Foreskin keratinocyte (primary cell): ENCODE measurements at places on chromosomes 11 and 22. TPM values are rescaled to one million over a fixed set of nuclear protein-coding genes. Genes with fewer than 3 reads are reported as not detected.
A peak's percentile ranks its signal among the peaks of the same experiment; 100 is the strongest.

DNA sequence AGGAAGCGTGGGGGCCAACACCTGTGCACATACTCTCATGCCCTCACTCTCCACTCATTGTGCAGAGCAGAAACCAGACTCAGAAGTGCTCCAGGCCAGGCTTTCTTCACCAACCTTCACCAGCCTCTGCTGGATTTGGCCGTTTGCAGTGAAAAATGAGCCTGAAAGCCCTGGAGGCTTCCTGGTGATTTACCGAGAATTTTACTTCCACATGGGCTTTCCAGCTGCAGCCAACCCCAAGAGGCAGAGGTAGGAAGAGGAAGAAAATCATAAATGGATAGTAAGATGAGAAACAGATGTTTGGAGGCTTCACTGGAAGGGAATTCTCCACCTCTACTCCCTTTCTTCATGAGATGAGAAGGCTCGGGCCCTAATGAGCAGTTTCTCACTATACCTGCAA is 155.4 kb downstream of the ETS1 start:
- DNase-seq = no peak

Gene DCDC1
- total RNA-seq = 0.07 and 0.11 TPM in 2 replicates

DNA sequence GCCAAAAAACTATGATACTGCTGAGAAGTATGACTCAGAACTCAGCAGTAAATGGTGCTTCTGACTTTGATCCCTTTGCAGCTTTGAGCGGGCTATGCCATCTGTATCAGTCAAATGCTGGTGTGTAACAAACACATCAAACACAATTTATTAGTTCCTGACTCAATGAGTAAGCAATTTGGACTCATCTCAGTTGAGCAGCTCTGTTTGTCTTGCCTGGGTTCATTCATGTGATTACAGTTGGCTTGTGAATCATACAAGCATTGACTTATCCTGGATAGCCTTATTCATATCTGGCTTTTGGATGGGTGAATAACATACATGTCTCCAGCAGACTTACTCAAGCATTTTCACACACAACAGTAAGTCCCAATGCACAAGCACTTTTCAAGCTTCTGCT is 858.8 kb downstream of the METTL15 start:
- DNase-seq = peak; percentile 14

DNA sequence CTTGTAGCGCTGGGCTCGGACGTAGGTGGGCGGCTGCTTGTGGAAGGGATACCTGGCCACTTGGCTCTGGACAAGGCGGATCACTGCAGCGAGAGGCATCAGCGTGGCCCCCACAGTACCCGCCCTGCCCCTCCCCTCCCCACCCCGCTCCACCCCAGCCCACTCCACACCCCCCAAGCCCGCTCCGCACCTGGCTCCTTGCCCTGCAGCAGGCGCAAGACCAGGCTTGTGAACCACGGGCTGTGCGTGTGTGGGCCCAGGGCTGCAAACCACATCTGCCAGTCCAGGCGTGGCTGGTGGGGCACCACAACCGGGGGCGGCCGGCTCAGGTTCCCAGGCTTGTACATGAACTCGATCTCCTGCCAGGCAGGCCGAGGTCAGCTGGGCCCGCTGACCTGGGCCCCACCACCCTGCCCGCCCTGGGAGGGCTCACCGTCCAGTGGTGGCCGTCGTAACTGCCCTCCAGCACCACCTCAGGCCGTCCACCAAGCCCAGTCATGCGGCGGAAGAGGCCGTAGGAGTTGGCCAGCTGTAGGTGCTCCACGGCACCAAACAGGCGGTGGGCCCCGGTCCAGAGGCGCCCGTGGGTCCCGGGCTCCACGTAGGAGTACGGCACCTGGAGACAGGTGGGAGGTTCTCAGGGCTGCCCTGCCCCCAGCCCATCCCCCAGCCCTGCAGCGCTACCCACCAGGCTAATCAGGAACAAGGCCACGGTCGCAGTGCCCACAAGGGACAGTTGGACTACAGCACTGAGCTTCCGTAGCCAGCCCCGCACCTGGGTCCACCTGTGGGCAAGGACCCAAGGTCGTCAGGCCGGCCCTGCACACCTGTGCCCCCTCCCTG is 2.9 kb downstream of the LMF2 start:
- DNase-seq = no peak

DNA sequence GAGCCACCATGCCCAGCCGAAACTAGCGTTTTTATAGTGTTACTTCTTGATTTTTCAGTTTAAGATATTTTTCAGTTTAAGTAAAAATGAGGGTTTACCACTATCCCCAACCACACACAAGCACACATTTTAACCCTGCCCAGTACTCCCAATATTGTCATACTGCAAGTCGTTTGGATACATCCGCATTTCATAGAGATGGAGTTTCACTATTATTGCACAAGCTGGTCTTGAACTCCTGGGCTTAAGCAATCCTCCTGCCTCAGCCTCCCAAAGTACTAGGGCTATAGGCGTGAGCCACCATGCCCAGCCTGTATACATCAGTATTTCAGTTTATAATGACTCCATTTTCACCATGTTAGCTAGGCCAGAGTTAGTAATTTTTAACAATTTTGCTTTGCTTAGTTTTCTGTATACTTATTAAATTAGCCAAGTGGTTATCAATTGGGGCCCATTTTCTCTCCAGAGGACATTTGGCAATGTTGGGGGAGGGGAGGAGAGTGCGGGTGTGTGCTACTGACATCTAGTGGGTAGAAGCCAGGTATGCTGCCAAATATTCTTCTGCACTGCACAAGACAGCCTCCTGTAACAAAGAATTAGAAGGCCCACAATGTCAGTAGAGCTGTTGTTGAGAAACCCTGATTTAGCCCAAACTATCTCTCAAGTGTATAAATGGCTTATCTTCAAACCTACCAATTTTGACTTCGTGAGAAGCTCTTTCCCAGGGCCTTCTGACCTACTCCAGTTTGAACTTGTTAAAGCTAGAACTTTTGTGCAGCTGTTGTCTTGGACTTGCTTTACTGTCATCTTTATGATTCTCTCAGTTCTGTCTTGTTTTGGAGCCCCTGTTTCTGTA is 7.3 kb downstream of the USP47 start:
- no peak for DNase-seq

Gene GRM5
- under 0.01 and 0.04 TPM in 2 replicates for total RNA-seq

- DNase-seq = no peak
These were observed 42.1 kb upstream of the KLHL35 start for GRCh38 chr11:75474878-75475766.

DNA sequence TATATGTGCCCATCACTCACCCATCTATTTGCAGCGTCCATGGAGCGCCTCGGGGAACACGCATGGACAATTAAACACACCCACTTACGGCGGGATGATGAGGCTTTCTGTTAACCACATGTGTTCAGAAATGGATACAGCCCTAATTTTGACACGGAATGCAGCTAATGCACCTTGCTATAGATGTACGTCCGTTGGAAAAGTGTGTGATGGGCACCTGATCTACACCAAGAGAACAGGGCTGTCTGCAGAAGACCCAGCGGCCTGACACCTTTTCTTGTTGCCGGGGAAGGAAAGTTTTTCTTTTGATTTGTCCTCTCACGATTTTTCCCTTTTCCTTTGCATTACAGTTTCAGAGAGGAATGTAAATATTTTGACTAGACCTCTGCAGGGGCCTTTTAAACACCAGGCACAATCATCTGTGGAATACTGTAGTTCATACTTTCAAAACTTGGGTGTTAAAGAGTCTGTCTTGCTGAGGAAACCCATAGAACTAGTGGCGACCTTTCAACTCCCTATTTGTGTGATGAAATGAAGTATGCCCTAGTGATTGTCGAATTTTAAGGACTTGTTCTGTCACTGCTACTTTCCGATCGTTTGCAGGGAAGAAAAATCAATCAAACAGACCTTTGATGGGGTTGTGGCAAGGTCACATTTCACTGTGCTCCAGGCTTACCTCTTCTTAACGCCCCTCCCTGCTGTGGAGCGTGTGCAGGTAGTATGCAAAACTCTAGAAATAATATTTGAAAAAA is 16.5 kb upstream of the PAX6 start:
- DNase-seq = no peak

DNA sequence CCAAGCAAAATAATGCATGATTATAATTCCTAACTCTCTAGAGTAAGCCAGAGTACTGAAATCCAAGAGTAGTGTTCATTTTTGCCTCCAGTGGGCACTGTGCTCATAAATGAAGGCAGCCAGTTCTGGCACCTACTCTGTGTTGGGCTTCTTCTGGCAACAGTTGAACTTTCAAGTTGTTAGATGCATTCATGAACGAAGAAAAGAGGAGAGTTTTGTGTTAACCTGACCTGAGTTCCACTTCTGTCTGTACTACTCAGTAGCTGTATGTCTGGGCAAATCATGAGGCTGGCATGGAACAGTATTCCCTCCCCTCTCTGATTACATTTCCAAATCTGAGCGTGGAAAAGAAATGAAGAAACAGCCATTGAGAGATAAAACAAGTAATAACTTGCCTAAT is 20.3 kb upstream of the TENM4 start:
- peak; percentile 72 for DNase-seq

DNA sequence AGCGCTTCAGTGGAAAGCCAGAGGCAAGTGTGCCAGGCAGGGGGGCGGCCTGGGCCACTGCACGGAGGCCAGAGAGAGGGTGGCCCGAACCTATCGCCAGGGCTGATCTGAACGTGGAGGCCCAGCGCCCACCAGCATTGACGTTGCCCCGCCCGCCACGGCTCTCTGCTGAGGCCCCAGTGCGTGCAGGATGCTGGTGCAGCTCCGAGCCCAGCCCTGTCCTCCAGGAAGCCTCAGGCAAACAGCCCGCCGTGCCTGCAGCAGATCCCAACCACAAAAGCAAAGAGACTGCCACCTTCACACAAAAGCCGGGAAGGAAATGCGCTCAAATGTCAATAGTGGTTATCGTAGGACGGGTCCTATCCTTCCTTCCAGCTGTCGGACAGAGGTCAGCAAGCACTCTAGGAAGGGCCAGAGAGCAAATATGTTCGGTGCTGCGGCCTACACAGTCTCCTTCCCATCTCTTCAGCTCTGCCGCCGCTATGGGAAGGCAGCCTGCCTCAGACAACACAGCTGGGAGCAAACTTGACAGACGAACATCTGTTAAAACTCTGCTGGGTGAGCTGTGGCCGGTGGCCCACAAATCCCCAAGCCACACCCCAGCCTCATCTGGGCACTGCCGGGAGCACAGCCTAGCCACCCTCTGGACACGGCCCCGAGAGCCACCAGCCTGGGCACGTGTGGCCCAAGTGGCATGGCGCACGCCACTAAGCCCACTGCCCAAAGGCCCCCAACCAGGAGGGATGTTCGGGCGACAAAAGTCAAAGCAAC is 146.2 kb downstream of the CRYBB2 start:
- no peak for DNase-seq

DNA sequence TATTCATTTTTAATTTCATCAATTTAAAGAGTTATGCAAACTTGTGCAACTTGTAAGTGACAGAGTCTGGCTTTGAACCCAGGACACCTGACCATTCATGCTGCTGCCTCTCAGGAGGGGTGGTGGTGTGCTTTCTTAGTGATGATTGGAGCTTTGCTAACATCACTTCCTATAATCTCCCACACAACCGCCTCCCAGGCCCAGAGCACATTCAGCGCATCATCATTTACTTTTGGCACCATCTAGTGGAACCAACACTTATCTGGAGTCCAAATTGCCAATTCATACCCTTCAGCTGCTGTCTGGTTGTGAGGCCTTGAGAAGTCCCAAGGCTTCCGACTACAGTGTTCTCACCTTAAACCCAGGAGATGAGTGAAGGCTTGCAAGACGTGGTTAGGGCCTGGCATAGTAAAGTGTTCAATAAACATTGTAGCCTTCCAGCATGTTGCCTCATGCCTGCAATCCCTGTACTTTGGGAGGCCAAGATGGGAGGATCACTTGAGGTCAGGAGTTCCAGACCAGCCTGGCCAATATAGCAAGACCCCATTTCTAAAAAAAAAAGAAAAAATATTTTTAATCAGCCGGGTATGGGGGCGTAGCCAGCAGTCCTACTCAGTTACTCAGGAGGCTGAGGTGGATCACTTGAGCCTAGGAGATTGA is 1.1 kb upstream of the TTLL1 start:
- DNase-seq = peak; percentile 88

Gene ROBO4
- total RNA-seq = 1.5 and 6.4 TPM in 2 replicates

DNA sequence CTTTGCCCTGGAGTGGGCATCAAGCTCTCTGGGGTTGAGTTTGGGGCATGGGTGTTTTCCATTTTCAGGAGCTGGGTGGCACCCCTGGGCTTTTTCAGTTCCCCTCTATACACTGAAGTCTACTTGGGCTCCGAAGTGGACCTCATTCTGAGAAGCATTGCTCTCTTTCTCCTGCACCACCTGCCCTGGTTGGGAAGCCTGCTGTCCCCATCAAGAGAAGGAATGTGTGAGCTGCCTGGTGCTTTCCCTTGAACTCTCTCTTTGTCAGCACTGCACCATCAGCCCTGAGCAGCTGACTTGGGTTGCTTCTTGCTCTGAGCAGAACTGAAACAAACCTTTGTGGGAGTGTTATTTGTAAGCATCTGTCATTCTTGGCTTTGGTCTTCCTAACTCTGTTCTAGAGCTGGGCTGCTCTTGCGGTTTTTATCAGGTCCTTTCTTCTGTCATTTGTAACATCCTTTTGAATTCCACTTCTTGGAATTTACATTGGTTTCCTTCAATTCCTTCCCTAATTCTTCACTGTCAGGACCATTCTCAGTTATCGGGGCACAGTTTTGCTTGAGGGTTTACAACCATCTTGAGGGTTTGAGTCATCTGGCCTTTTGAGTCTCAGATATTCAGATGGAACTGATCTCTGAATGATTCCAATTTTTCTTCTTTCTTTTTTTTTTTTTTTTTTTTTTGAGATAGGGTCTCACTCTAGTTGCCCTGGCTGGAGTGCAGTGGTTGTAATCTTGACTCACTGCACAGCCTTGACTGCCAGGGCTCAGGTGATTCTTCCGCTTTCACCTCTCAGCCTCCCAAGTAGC is 20.5 kb downstream of the UBE2L3 start:
- DNase-seq = no peak

GRCh38 chr22:36029406-36029755 is 757 bp upstream of the RBFOX2 start:
- DNase-seq = no peak

- DNase-seq = no peak
These were observed 1.7 kb upstream of the SCO2 start for GRCh38 chr22:50526834-50527801.

DNA sequence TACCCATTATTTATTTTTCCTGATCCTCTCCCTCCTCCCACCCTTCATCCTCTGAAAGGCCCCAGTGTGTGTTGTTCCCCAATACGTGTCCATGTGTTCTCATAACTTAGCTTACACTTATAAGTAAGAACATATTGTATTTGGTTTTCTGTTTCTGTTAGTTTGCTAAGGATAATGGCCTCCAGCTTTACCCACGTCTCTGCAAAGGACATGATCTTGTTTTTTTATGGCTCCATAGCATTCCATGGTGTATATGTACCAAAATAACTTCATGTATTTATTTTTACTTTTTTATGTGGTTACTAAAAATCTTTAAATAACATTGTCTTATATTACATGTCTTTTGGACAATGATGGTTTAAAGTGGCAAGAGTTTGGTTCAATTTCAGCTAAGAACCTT is 15.2 kb downstream of the PDGFD start:
- DNase-seq = no peak

DNA sequence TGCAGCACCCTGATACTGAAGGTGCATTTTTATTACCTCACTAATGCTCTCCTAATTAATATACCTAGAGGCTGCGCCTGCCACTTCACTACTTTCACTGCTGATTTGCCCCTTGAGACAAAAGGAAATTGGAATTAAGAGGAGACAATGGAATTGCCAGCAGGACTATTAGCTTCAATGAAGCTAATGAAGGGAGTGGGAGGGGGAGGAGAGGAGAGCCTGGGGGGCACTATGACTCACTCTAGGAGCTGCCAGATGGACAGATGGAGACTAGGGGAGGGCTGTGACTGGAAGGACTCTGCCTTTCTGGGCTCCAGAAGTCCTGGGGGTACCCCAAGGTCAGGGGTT is 102.8 kb upstream of the DRD2 start:
- no peak for DNase-seq
